ENCODE measurements at places on chromosomes 7 and 10.

- DNase-seq, result no peak
Observed at GRCh38 chr7:151172273-151173141, 5.0 kb upstream of the GBX1 start.

DNA sequence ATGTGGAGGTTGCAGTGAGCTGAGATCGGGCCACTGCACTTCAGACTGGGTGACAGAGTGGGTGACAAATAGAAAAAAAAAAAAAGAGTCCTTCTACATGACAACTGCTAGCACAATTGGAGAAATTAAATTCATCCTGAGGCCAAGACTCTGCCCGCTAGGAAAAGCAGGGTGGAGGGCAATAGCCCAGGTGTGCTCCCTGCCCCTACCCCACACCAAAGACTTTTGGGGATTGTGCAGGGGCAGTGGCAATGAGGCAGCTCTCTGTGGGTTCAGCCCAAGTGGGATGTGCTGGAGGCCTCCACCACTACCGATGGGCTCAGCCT is 61.3 kb downstream of the TMEM209 start:
- DNase-seq, result no peak

GRCh38 chr10:30046476-30046875 is 12.9 kb downstream of the JCAD start:
- no peak for DNase-seq

GRCh38 chr10:3749600-3749999 is 35.4 kb downstream of the KLF6 start:
- peak; percentile 48 for DNase-seq

GRCh38 chr10:108872854-108873253 is 1050.5 kb downstream of the XPNPEP1 start:
- DNase-seq, result no peak

DNA sequence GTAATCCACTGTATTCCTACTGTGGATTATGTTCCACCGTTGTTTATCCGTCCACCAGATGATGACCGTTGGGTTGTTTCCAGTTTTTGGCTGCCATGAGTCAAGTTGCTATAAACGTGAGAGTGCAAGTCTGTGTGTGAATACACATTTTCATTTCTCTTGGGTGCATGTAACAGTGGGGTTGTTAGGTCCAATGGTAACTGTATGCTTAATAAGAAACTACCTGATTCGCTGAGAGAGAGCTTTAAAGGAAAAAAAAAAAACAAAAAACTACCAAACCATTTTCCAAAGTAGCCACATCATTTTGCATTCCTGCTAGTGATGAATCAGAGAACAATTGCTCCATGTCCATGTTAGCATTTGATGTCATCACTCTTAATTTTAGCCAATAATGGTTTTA is 15.9 kb downstream of the UBN2 start:
- DNase-seq, result peak; percentile 39

DNA sequence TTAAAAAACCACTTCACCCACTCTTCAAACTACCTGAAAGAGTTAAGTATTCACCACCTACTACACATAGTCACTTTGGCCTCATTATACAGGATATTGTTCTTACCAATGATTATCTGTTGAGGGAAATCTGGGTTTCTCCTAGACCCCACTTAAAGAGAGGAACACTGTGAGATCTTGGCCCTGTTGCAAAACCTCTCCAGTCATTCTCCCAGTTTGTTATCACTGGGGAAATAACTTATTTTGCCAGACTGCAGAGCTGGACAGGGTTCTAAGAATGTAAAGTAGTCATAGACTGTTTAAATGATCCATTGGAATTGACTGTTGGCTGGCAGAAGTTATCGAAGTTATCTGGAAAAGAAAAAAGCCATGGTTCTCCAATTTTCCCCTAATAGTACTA is 143.8 kb downstream of the HGF start:
- DNase-seq, result no peak

DNA sequence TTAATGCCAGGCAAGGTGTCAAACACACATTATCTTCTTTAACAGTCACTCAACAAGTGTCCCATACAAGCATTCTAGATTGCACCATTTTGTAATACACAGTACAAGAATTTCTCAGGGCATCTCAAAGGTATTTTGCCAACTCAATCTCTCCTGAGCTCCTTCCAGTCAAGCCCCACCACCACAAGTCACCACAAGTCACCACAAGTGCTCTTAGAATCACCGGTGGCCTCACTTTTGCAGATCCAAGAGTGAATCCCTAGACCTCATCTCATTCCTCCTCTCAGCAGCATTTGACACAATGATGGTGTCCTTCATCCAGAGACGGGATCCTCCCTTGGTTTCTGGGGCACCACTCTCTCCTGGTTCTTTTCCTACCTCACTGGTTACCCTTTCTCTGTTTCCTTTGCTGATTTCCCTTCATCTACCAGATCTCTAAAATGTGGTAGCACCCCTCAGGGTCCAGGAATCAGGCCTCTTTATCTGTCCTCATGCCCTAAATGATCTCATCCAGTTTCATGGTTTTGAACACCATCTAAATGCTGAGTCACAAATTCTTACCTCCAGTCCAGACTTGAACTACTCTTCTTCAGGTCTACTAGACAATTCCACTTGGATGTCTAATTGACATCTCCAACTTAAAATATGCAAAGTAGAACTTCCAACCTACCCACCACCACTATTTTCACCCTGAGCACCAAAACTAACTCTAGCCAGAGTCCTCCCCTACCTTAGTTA is 26.9 kb downstream of the VPS41 start:
- DNase-seq, result no peak

GRCh38 chr7:45146531-45147379 is 10.8 kb upstream of the RAMP3 start:
- DNase-seq, result no peak

DNA sequence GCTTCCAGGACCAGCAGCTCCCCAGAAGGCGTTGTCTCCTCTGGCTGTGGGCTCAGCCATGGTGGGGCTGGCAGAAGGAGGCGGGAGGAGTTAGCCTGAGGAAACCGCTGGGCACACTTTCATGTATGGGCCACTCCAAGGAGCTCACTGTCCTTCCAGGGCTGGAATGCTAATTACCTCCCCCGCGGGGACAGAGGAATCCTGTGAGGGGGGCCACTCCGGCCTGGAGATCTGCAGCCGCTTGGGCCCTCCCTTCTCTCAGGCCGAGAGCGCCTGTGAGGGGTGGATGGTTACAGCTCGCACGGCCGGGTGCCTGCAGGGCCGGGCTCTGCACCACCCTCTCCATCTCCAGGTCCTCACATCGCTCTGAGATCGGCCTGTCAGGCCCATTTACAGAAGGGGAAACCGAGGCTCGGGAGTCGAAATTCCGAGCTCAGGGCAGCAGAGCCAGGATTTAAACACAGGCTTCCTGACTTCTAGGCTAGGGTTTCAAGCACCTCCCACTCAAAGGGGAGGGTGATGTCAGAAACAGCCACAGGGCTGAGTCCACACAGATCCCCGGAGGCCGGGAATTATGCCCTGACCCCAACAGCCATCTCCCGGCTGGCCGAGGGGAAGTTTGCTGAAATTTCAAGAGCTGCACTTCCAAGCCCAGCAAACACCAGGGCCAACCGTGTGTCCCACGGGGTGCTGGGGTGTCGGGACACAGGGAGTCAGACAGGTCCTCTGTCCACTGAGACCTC is 59.1 kb downstream of the PDGFA start:
- DNase-seq, result no peak

GRCh38 chr7:73823257-73823656 is 7.5 kb upstream of the CLDN4 start:
- DNase-seq, result no peak

DNA sequence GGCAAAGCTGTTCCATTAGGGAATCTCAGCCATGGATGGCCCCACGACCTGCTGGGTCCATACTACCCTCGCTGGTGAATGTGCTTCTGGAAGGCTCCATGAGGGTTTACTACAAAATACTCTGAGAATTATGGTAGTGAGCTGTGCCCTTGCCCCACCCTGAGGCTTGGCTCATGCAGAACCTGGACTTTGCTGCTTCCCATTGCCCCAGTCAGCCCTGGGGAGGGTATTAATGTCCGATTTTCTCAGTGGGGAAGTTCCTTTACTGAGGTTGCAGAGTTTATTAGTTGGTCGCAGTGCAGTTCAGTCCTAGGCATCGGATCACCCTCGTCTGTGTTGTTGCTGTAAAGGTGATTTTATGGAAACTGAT is 310.1 kb downstream of the WDR37 start:
- DNase-seq, result no peak

- no peak for DNase-seq
Observed at GRCh38 chr7:15652776-15653290, 33.6 kb downstream of the MEOX2 start.

DNA sequence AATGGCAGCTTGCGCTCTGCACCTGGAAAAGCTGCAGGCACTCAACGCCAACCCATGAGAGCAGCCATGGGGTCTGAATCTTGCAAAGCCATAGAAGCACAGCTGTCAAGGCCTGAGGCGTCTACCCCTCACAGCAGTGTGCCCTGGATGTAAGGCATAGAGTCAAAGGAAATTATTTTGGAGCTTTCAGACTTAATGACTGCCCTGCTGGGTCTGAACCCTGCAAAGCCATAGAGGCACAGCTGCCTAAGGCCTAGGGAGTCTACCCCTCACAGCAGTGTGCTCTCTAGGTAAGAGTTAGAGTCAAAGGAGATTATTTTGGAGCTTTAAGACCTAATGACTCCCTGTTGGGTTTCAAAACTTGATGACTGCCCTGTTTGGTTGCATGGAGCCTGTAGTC is 706.9 kb upstream of the VSTM2A start:
- no peak for DNase-seq

All from AG09309 (cell line).